ENCODE measurements at places on chromosomes 12 and 14.

GRCh38 chr12:5972387-5972786 is 27.3 kb upstream of the ANO2 start:
- H3K27ac ChIP-seq, result no peak overlapping the region
- peaks cover 60% of the 10 kb centered on the region for H3K27me3 ChIP-seq
- DNase-seq, result no peak
- H3K4me1 ChIP-seq, result no peaks in the 10 kb centered on the region

- H3K4me3 ChIP-seq, result no peak overlapping the region
- H3K27ac ChIP-seq, result no peak overlapping the region
- H3K4me1 ChIP-seq, result peaks cover 4% of the 10 kb centered on the region
- no peaks in the 10 kb centered on the region for H3K36me3 ChIP-seq
- no peak for DNase-seq
- peaks cover 3% of the 10 kb centered on the region for H3K27me3 ChIP-seq
Measured at GRCh38 chr12:44848703-44849085, 27.4 kb downstream of the NELL2 start.

DNA sequence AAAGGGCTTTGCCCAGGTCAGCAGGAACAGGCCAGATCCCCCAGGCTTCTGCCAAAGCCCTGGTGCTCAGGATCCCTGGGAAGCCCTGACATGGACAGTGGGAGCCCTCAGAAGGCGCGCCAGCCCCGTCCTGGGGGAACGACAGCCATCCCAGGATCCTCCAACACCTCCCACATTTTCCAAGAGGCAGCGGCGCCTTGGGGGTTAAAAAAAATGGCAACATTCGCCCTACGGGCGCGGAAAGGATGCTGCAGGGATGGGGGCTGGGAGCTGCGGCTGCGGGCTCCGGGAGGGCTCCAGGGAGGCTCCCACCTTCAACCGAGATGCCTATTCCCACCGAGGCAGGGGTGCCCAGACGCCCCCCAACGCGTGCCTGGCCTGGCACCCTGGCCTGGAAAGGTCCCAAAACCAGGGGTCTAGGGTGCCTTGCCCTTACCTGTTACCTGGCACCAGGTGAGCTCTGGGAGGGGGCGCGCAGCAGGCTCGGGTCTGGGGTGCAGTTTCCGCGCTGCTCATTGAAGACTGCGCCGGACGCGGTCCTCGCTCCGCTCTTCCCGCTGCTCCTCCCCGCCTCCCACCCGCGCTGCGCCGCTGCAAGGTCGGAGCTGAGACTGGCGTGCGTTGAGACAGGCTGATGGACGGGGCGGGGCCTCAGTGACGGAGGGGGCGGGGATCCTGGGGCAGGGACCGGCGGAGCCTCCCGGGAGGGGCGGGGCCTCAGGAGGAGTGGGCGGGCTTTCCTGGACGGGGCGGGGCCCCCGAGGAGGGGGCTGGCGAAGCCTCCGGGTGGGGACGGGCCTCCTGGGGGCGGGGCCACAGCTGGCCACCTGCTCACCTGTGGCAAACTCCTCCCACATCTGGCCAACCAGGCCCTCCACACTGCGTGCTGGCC is at the start of gene ABCB9:
ABCB9 (minus strand) TSS at position 613 of the 892 bp plus-strand sequence. CDS start 6,228 bp downstream, outside the sequence.
- DNase-seq, result peak; percentile 96
- peak within 1 kb of the TSS; percentile 37 for H3K27ac ChIP-seq
- H3K27me3 ChIP-seq, result no peaks in the 10 kb centered on the region
- peak within 1 kb of the TSS; percentile 82 for H3K4me3 ChIP-seq
- no peaks in the 10 kb centered on the region for H3K36me3 ChIP-seq

DNA sequence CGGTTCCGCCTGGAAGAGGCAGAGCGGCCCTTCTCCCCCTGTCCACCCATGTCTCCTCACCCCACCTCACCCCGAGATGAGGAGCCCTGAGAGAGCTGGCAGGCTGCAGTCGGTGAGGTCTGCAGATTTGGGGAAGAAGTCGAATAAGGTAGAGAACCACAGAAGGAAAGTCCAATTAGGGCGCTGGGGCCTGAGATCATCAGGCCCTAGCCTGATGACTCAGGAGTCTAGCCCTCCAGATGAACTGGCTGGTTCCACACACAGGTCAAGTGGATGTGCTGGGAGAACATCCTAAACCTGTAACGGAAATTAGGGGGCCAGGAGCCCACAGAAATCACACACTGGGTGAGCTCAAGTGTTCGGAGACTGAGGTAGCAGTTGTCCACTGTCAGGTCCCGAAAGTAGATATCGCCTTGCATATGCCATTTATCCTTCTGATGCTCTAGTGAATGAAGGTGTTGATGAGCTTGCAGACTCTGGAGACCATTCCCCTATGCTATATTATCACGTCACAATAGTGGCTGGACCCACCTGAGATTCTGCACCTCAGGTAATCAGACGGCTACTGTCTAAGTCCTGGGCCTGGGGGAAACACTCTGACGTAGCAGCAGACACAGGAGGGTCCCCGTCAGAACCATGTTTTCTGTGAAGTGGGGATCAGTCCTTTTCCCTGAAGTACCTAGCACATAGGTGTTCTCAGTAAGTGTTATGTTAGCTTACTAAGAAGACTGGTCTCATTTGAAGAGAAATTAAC is 886 bp upstream of the METTL17 start:
- peak overlapping the region; percentile 65 for H3K4me3 ChIP-seq
- peaks cover 14% of the 10 kb centered on the region for H3K36me3 ChIP-seq
- peak overlapping the region; percentile 95 for H3K27ac ChIP-seq
- H3K27me3 ChIP-seq, result peaks cover 15% of the 10 kb centered on the region

GRCh38 chr12:25926536-25926935 is 31.9 kb upstream of the RASSF8 start:
- H3K4me3 ChIP-seq, result no peak overlapping the region
- H3K4me1 ChIP-seq, result no peaks in the 10 kb centered on the region
- peaks cover 5% of the 10 kb centered on the region for H3K27me3 ChIP-seq
- DNase-seq, result no peak
- H3K36me3 ChIP-seq, result peaks cover 5% of the 10 kb centered on the region

DNA sequence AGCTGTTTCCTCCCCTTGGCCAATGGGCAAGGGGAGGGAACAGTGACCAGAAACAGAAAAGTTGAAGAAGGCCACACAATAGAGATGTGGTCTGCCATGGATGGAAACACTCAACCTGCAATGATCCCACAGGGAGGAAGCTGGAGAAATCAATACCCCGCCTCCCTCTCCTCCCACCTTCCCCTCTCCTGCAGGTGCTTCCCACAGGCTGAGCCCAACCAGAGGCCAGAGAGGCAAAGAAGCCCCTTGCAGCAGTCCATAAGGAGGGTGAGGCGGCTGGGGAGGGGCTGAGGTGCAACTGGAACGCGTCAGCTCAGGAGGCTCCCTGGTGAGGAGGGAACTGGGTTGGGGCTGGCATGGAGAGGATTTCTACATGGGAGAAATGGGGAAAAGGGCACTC is 84.0 kb downstream of the RNF34 start:
- H3K27ac ChIP-seq, result no peak overlapping the region
- no peak for DNase-seq
- peaks cover 16% of the 10 kb centered on the region for H3K4me1 ChIP-seq
